CD4-positive, alpha-beta memory T cell (primary cell): ENCODE measurements at places on chromosomes 1 and 21. TPM values are rescaled to one million over a fixed set of nuclear protein-coding genes. Genes with fewer than 3 reads are reported as not detected.

OR2M3 gene
- not detected for polyA plus RNA-seq

RPE65 gene
- polyA plus RNA-seq: not detected

ANKRD34A gene
- not detected for polyA plus RNA-seq

SLC22A15 gene
- polyA plus RNA-seq: not detected

KRTAP7-1 gene
- not detected for polyA plus RNA-seq

RNF223 gene
- not detected for polyA plus RNA-seq

KIF14 gene
- not detected for polyA plus RNA-seq

OR14K1 gene
- polyA plus RNA-seq: not detected

GTF2B gene
- polyA plus RNA-seq: 50.2 TPM

SPSB1 gene
- polyA plus RNA-seq: 2.8 TPM

TSSK3 gene
- 0.73 TPM for polyA plus RNA-seq

CYP2J2 gene
- 0.59 TPM for polyA plus RNA-seq

HSD3B2 gene
- not detected for polyA plus RNA-seq

CD5L gene
- polyA plus RNA-seq: not detected
